ENCODE measurements at places on chromosomes 4 and X.

GRCh38 chrX:70134116-70134477 lies 850 bp downstream of the IGBP1 start:
- peak overlapping the region; percentile 99 for H3K4me3 ChIP-seq
- H3K27me3 ChIP-seq: no peaks in the 10 kb centered on the region
- peaks cover 22% of the 10 kb centered on the region for H3K36me3 ChIP-seq
- H3K4me1 ChIP-seq: peaks cover 29% of the 10 kb centered on the region
- DNase-seq: no peak

DNA sequence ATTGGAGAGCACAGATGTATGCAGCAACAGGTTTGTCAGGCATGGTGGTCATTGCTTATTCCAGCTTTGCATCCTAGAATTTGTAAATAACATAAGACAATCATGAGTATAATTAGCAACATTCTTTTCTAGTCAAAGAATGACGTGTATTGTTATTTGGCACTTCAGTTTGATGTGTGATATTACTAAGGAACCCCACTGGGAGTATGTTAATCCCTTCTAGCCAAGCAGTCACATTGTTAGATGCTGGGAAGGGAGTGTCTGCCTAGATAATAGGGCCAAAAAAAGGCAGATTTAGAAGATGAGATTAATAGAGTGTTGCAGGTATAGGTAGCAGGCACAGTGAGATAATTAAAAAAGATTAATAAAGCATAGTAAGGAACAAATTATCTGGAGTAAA lies 159.2 kb upstream of the WDFY3 start:
- no peak for DNase-seq
- H3K27me3 ChIP-seq: no peaks in the 10 kb centered on the region
- H3K27ac ChIP-seq: no peak overlapping the region
- H3K4me3 ChIP-seq: no peak overlapping the region
- no peaks in the 10 kb centered on the region for H3K4me1 ChIP-seq
- H3K36me3 ChIP-seq: no peaks in the 10 kb centered on the region

DNA sequence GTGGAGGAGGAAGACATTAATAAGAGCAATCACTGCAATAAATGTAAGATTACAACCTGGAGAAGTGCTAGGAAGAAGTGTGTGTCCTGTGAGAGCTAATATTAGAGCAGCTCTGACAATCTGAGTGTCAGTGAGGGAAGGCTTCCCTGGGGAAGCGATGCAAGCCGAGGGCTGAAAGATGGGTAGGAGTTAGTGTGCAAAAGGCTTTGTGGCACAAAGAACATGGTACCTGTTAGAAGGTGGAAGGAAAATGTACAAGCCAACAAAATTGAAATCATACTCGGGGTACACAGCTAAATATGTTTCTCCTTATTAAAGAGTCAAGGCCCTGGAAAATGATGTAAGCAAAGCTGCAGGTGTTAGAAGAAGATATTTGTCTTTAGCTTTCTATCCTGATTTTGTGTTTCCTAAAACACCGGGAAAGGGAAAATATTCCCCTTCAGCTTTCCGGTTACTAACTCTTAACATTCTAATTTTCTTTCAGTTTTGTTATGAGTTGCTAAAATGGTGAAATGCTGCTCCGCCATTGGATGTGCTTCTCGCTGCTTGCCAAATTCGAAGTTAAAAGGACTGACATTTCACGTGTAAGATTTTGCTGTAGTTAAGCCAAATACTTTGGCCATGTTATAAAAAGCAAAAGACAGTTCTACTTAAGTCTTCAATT lies 808 bp downstream of the THAP6 start:
- H3K27me3 ChIP-seq: no peaks in the 10 kb centered on the region
- H3K27ac ChIP-seq: peak overlapping the region; percentile 95
- peaks cover 47% of the 10 kb centered on the region for H3K36me3 ChIP-seq
- DNase-seq: no peak
- H3K4me3 ChIP-seq: no peak overlapping the region
- H3K4me1 ChIP-seq: peaks cover 36% of the 10 kb centered on the region

DNA sequence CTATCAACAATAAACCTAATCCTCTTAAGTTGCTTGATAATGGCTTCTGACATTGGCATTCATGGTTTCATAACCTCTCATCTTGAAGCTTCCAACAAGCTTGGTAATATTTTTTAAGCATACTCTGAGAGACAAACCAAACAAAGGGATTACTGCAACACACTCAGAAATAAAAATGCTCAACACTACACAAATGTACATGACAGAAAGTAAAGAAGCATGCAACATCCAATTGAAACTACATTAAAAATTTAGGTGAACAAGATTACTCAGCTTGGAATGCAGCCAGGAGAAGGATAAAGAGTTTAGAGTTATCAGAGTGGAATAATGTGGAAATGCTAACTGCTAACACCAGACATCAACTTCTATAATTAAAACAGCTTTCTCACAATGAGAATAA lies 1136.6 kb upstream of the PABPC4L start:
- no peaks in the 10 kb centered on the region for H3K27me3 ChIP-seq
- H3K4me1 ChIP-seq: no peaks in the 10 kb centered on the region
- H3K36me3 ChIP-seq: no peaks in the 10 kb centered on the region

GRCh38 chrX:76862509-76862908 lies 435.0 kb downstream of the MAGEE1 start:
- no peaks in the 10 kb centered on the region for H3K36me3 ChIP-seq
- no peak overlapping the region for H3K4me3 ChIP-seq
- H3K4me1 ChIP-seq: no peaks in the 10 kb centered on the region
- no peak for DNase-seq

GRCh38 chr4:123603165-123603564 lies 206.6 kb downstream of the SPRY1 start:
- no peaks in the 10 kb centered on the region for H3K27me3 ChIP-seq
- peaks cover 42% of the 10 kb centered on the region for H3K4me1 ChIP-seq
- no peaks in the 10 kb centered on the region for H3K36me3 ChIP-seq
- no peak overlapping the region for H3K4me3 ChIP-seq
- no peak for DNase-seq

- no peaks in the 10 kb centered on the region for H3K27me3 ChIP-seq
- no peaks in the 10 kb centered on the region for H3K36me3 ChIP-seq
- H3K4me3 ChIP-seq: no peak overlapping the region
- no peak for DNase-seq
These were observed 534.0 kb downstream of the ANKRD50 start for GRCh38 chr4:124178449-124179021.

- H3K27ac ChIP-seq: no peak overlapping the region
- H3K4me1 ChIP-seq: no peaks in the 10 kb centered on the region
- no peaks in the 10 kb centered on the region for H3K27me3 ChIP-seq
- no peak overlapping the region for H3K4me3 ChIP-seq
These were observed 1764.0 kb downstream of the C4orf33 start for GRCh38 chr4:130859991-130860390.

GRCh38 chr4:30716158-30716557 lies 4.0 kb upstream of the PCDH7 start:
- DNase-seq: no peak
- no peak overlapping the region for H3K4me3 ChIP-seq
- H3K27me3 ChIP-seq: peaks cover 42% of the 10 kb centered on the region
- H3K4me1 ChIP-seq: peaks cover 17% of the 10 kb centered on the region
- no peaks in the 10 kb centered on the region for H3K36me3 ChIP-seq
- H3K27ac ChIP-seq: no peak overlapping the region
